MM.1S (cell line): ENCODE measurements at places on chromosomes 6 and 20.

GRCh38 chr6:21678990-21679389 lies 85.4 kb downstream of the SOX4 start:
- DNase-seq, result no peak

- DNase-seq, result peak; percentile 87
These were observed 31.5 kb downstream of the PMEPA1 start for GRCh38 chr20:57678340-57678739.

DNA sequence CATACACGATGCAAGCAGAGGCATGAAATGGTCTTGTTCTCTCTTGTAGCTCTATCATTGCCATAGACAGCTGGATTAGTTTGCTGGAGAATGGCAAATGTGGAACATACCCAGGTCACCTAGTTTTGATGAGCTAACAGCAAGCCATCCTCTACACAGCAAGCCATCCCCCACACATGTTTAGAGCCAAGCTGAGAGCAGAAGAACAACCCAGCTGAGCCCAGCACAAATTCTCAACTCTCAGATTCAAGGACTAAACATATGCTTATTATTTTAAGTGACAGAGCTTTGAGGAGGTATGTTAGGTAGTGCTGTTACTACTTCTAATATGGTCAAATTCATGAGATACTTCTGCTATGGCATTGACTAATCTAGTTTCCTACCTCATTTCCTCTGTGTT lies 230.3 kb downstream of the OTOR start:
- DNase-seq, result no peak

- DNase-seq, result peak; percentile 64
These were observed at the start of gene PGBD1 for GRCh38 chr6:28281288-28282064. Gene PGBD1 (plus strand): TSS chr6:28281572. CDS start chr6:28283814, 2,242 bp downstream.

GRCh38 chr6:112163295-112164257 lies 76.2 kb downstream of the FAM229B start:
- DNase-seq, result peak; percentile 49

DNA sequence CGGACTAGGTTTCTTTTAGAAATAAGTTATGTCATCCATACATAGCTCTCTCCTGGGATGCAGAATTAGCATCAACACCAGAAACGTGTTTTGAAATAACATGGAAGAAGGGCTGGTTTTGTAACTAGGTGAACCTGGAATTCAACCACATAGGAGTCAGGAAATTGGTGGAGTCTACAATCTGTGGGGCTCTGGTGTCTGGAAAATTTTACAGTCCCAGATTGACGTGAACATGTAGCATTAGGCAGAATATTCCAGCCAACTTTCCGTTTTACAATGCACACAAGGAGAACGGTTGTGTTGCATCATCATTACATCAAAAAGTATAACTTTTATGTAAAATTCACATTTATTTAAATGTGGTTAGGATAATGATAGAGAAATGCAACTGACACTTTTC lies 1.9 kb downstream of the KCNQ5 start:
- DNase-seq, result no peak

- no peak for DNase-seq
These were observed 15.8 kb downstream of the SHPRH start for GRCh38 chr6:145948328-145948727.

GRCh38 chr20:11626551-11626950 lies 291.1 kb upstream of the BTBD3 start:
- DNase-seq, result no peak

GRCh38 chr6:74362391-74362790 lies 666.4 kb downstream of the CD109 start:
- no peak for DNase-seq

GRCh38 chr6:35426074-35426473 lies 26.1 kb upstream of the FANCE start:
- no peak for DNase-seq

- DNase-seq, result peak; percentile 59
These were observed 80.3 kb upstream of the HTR1E start for GRCh38 chr6:86856937-86857563.

GRCh38 chr6:106591111-106591825 lies 38.0 kb downstream of the RTN4IP1 start:
- DNase-seq, result no peak

GRCh38 chr20:9499126-9499899 lies 15.1 kb upstream of the LAMP5 start:
- no peak for DNase-seq

GRCh38 chr20:56835829-56836550 lies 206.9 kb downstream of the TFAP2C start:
- no peak for DNase-seq

DNA sequence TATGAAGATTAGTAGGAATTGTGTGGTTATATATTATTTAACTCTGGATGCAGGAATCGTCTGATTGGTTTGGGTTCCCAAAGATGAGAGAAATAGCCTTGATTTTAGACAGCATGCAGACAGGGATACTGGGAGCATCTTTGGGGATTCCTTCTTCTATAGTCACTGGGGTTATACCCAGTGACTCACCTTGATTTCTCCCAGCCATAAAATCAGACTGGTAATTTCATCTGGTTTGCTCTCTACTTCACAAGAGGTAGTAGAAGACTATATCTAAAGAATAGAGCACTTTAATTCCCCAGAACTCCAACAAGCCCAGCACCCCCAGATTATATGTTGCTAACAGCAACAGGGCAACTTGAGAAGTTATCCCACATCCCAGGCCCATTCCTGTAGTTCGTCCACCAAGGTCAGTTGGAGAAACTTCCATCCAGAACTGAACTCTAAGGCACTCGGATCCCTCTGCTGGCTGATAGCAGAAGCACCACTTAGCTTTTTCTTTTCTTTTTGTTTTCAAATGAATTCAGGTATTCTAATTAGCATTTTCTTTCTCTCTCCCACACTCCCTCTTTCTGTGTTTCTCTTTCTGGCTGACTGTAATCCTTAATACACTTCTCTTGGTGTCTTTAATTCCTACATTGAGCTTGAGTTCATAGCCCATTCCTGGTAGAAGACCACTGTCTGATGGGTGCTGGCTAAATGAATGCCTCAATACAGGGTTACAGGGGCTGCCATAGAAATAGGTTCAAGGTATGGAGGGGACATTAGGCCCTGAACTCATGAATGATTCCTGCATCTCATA lies 20.4 kb upstream of the EFHC1 start:
- DNase-seq, result peak; percentile 51

DNA sequence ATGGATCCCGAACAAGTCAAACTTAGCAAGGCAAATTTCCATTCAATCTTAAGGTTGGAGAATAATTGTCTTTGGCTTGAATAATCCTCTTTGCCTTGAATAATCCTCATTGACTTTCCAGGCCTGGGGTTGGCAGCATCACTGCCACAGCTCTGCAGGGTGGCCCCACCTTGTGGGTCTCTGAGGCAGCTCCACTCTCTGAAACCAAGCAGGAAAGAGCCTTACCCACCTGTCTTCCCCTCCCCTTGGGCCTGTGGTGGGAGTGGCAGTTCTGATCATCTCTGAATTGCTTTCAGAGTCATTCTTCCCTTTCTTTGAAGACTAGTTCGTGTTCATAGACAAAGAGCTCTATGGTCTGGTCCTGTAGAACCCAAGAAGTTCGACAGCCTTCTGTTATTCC lies 47.5 kb downstream of the KCNQ5 start:
- no peak for DNase-seq

DNA sequence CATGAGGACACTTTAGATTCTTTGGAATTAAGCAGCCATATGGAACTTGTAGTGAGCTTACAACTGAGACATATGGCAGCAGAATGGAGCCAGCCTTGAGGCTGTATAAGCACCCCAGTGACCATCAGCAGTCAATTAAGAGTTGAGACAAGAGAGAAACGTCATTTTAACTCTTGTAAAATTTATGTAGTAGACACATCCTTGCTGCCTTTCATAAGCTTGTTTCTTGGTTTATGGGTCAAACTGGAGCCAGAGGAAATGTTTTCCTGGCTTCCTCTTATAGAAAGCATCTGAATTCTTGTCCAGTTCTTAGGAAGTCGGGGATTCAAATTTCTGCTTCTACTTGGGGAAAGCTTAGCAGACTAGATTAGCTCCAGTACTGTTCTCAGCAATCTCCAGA lies 745.1 kb upstream of the MARCKS start:
- DNase-seq, result no peak

GRCh38 chr6:136607932-136608772 lies 57.9 kb upstream of the MAP7 start:
- peak; percentile 62 for DNase-seq

DNA sequence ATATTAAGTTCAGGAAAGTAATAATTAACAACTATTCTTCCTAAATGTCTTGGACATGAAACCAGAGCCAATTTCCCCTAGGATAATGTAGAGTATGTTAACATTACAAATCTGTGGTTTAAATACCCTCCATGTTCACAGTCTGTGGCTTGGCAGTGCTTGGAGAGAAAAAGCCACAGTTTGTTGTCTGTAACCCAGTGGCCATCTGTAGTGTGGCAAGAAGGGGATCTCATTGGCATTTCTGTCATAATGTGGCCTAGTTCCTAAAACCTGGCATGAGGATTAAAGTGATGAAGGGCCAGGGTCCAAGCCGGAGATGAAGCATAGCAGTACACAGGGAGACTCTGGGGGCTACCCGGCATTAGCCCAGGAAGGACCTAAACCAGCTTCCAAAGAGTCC lies 31.2 kb downstream of the SYNE1 start:
- DNase-seq, result no peak

DNA sequence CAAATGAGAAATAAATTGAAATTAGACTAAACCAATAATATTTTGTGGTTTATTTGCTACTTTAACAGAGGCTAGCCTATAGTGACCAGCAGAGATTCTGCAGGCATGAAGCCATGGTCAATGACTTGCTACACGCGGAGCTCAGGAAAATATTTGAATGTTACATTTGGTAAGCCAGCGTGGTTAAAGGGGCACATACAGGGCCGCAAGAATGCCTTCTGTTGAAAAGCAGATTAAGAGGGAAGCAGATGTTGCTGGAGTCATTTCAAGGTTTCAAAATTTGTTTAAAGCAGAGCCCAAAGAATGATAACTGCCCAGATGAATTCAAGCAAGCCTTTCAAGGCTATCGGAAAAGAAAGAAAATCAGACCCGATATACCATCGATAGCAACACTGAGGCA lies 294.3 kb upstream of the MAN1A1 start:
- DNase-seq, result no peak

GRCh38 chr6:26311012-26311384 lies 54.0 kb upstream of the BTN3A2 start:
- DNase-seq, result peak; percentile 21

DNA sequence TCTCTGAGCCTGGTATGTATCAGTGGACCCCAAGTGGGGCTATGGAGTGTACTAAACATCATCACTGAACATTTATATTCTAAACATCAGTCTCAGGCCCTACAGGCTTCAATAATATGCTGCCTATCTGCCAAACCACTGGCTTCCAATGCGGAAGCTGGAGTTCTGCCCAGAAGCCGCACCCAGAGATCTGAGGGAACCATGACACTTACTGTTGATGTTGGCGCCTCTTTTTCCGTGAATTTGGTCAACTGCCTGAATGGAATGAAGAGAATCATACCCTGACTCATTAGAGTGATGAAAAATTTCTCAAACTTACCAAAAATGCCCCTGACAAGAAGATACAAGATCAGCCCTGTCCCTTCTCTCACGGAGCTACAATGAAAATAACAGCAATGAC lies 66.2 kb downstream of the SLC22A23 start:
- no peak for DNase-seq

- no peak for DNase-seq
These were observed 861 bp downstream of the PCMTD2 start for GRCh38 chr20:64256282-64256935.

GRCh38 chr6:139007428-139007827 lies 19.4 kb upstream of the REPS1 start:
- no peak for DNase-seq

DNA sequence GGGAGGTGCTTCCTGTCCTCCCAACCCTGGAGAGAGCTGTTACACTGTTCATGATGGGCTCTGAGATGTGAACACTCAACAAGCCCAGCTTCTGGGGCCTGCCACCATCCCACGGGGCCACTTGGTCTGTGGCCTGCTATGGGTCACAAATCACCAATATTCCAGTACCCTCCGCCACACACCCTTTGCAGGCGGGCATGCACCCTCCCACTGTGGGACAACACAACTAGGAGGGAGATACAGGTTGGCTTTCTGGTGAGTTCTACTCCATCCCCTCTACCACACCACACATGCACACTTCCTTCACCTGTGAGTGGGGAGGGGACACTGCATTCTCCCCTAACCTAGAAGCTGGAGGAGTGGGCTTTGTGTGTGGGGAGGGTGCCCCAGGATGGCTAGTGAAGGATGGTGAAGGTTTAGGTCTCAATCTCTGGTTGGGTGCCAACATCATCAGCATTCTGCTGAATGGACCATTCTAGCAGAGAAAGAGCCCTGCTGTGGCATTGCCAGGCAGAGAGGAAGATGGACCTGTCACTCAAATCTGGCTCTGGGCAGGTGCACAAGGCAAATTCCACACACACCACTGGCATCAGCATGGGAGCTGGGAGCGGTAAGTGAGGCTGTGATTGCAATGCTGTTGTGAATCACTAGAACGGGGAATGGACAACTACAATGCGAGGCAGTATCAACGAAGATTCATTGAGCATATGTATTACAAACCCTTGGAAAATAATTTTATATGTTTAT lies 175.1 kb downstream of the THBS2 start:
- DNase-seq, result no peak

DNA sequence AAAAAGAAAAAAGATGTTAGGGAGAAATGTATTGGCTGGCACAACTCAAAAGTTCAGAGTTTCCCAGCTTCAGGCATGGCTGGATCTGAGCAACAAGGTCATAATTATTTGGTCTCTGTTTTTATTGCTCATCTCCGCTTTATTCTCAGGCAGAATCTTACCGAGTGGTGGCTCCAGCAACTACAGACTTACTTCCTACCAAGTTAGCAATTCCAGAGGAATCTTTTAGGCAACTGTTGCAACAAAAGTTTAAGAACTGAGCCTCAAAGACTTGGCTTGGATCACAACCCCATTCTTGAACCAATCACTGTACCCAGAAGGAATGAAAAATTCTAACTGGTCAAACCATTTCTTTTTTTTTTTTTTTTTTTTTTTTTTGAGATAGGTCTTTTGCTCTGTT lies 35.5 kb upstream of the NCOA3 start:
- no peak for DNase-seq

- DNase-seq, result no peak
These were observed 858.8 kb upstream of the EPHA7 start for GRCh38 chr6:94278146-94278545.

- no peak for DNase-seq
These were observed 13.6 kb downstream of the CNBD2 start for GRCh38 chr20:35981969-35982368.

DNA sequence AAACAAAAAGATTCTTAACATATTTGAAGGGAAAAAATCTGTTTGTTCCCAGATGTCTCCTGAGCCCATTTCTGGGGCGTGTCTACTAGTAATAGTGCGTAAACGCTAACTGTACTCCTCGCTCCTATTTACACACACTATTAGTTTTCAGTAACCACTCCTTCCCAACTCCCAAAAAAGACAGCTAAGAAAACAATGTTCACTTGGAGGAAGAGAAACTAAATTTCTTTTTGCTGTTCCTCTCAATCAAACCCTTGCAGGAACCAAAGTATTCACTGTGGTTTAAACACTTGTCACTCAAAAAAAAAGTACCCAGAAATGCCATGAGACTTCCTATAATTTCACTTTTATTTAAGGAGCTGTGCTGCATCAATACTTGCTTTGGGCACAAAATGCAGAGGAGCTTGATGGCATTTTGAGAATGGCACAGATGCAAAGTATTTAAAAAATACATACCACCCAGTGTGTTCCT lies 118.2 kb downstream of the BACH2 start:
- no peak for DNase-seq

GRCh38 chr6:135458051-135458450 lies 39.5 kb downstream of the AHI1 start:
- no peak for DNase-seq
